HCT116 (cell line): ENCODE measurements at places on chromosomes 5 and 9. TPM values are rescaled to one million over a fixed set of nuclear protein-coding genes. Genes with fewer than 3 reads are reported as not detected.

Gene GABRP
- total RNA-seq: not detected

Gene SV2C
- total RNA-seq: not detected

Gene PCDHB12
- not detected for total RNA-seq

Gene ZNF79
- 5.3 TPM for total RNA-seq

Gene PRUNE2
- 0.59 TPM for total RNA-seq

Gene TAL2
- not detected for total RNA-seq
